ENCODE measurements at places on chromosomes 16 and 17.

- no peak for DNase-seq
Measured at GRCh38 chr16:82149536-82149935, 20.5 kb downstream of the MPHOSPH6 start.

GRCh38 chr16:67456391-67457081 is 24.4 kb downstream of the ATP6V0D1 start:
- no peak for DNase-seq

- DNase-seq: no peak
Measured at GRCh38 chr16:1177053-1177452, 24.1 kb downstream of the CACNA1H start.

- peak; percentile 72 for DNase-seq
Measured at GRCh38 chr16:11175787-11176341, 80.1 kb downstream of the SOCS1 start.

GRCh38 chr16:50462793-50463507 is 85.2 kb upstream of the NKD1 start:
- DNase-seq: no peak

DNA sequence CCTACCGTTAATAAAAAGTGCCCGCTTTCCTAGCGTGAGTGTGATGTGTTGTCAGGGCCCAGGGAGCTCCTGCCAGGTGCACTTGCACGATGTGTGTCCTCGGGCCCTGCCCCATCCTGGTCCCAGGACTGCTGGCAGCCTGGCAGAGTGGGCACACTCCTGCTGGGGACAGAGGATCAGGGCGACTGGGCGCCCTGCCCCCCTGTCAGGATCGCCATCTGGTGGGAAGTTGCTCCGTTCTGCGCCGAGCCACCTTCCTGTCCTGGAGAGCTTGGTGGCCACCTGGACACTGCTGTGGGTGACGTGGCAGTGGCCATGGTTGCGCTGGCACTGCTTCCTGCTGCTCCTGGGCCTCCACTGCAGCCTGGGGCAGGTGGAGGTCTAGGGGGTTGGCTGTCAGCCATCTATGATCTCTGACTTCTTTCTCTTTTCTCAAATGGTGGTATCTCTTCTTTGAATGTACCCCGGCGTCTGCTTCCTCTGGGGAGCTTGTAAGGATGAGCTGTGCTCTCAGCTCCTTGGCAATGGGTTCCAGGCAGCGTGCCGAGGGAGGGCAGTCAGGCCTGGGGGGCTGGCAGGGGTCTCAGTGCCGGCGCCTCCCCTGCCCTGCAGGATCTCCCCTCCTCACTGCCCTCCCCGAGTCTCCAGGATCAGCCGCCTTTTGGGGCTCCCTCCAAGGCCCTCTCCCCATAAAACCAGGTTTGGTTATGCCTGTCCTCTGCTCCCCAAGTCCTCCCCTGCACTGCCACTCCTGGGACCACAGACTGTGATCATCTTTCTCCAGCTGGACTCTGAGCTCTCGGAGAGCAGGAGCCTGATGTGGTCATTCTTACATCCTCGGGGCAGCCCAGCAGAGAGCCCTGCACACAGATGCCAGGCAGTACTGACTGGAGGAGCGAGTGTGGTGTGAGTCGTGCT is 76.9 kb downstream of the AMFR start:
- no peak for DNase-seq

- DNase-seq: no peak
Measured at GRCh38 chr17:78935419-78936323, 10.5 kb upstream of the TIMP2 start.

DNA sequence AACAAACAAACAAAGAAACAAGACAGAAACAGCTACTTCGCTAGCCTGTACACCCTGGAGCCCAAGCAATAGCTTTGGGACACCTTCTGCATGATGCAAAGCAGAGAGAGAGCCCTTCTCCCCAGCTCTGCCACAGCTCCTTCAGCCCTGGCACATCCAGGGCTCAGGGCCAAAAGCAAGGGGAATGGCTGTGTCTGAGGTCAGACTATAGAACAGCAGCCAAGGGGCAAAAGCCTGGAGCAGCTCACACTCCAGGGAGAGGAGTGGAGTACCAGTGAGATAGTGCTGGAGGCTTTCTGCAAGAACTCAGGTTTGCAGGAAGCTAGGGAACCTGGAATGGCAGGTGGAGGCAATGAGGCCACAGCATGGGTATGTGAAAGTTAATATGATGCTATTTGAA is 11.6 kb upstream of the SEPHS2 start:
- DNase-seq: no peak

- no peak for DNase-seq
Measured at GRCh38 chr17:36993227-36993626, 44.5 kb downstream of the AATF start.

GRCh38 chr16:79250502-79251098 is 349.9 kb downstream of the MAF start:
- no peak for DNase-seq

GRCh38 chr16:54240271-54241129 is 46.1 kb downstream of the IRX3 start:
- DNase-seq: no peak

- DNase-seq: no peak
Measured at GRCh38 chr17:34360601-34361270, 2.3 kb downstream of the CCL1 start.

DNA sequence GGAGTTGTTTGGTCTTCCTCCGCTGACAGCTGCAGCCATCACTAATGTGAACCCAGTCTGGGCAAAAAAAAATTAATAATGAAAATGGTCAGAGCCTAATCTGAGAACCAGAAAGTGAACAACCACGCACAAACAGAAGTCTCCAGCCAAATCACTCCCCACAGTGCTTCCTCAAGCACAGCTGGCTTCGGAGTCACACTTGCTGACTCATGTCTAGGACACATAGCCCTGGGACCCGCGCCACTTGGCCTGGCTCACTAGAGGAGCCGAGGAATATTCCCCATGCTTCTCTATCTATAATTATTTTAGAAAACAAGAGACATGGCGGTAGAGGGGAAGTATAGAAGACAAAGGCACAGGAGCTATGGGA is 109.1 kb downstream of the ZFHX3 start:
- no peak for DNase-seq

DNA sequence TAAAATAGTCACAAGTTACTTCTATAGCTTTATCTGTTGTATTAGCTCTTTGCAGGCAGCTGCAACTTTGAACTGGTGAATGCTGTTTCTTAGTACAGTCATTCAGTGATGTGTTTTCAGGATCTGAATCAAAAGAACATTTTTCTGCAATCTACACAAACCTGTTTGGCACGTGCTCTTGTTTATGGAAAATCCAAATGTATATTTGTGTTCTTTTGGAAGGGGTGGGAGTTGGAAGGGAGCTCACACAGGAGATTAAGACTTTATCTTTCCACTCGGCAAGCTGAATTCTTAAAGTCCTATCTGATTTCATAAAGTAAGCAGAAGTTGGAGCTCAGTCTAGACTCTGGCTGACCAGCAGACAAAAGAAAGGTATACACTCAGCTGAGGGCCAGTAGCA is 300.2 kb downstream of the MAP2K6 start:
- DNase-seq: no peak

GRCh38 chr16:63059676-63060075 is 1023.4 kb upstream of the CDH8 start:
- DNase-seq: no peak

GRCh38 chr16:27066668-27067537 is at the start of gene C16orf82:
Gene C16orf82 (plus strand): TSS chr16:27066927.
- no peak for DNase-seq

GRCh38 chr16:64051824-64052223 is 1070.0 kb downstream of the CDH11 start:
- no peak for DNase-seq

GRCh38 chr16:23486480-23486879 is 23.8 kb downstream of the GGA2 start:
- no peak for DNase-seq

- DNase-seq: no peak
Measured at GRCh38 chr16:27114006-27114405, 47.3 kb downstream of the C16orf82 start.

- DNase-seq: no peak
Measured at GRCh38 chr16:15983898-15984297, 34.5 kb downstream of the ABCC1 start.

GRCh38 chr17:32846143-32846542 is 30.8 kb downstream of the MYO1D start:
- DNase-seq: no peak

- DNase-seq: no peak
Measured at GRCh38 chr17:3846437-3847164, 555 bp upstream of the NCBP3 start.

GRCh38 chr16:10020866-10021265 is 161.4 kb downstream of the GRIN2A start:
- DNase-seq: no peak

DNA sequence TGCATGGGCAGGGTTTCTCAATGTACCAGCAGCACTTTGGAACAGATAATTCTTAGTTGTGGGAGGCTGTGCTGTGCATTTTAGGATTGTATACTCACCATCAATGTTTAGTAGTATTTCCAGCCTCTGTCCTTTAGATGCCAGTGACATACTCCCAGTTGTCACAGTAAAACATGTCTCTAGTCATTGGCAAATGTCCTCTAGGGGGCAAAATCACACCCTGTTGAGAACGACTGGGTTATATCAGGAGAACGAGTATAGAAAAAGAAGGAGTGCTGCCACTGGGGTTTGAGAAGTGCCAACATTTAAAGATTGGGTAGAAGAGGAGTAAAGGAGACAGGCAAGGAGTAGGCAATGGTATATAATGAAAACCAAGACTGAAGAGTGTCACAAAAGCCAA is 37.9 kb upstream of the SMIM36 start:
- DNase-seq: no peak

- no peak for DNase-seq
Measured at GRCh38 chr16:89969741-89970410, 21.3 kb downstream of the DEF8 start.

GRCh38 chr16:14013571-14014283 is 57.4 kb upstream of the MRTFB start:
- DNase-seq: no peak

- DNase-seq: no peak
Measured at GRCh38 chr17:77436058-77436442, 295.3 kb downstream of the SEC14L1 start.

- DNase-seq: no peak
Measured at GRCh38 chr16:88805340-88805715, 1.7 kb downstream of the CDT1 start.

DNA sequence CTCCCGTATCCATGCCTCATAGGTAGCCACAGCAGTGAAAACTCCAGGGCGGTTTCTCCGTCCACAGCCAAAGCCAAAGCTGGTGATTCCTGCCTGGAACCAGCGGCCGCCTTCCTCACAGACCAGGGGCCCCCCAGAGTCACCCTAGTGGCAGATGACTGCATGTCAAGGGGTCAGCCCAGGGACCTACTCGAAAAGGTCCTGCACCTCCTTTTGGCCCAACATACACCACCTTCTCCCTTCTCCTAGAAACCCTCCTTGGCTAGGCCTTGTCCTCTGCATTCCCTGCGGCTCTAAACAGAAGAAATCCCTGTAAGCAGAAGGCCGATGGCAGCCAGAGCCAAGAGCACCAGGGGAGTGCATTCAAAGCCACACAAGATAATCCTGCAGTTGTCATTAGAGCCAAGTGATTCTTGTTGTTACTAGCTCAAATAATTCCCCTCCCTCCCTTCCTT is 6.1 kb downstream of the PRSS36 start:
- no peak for DNase-seq

DNA sequence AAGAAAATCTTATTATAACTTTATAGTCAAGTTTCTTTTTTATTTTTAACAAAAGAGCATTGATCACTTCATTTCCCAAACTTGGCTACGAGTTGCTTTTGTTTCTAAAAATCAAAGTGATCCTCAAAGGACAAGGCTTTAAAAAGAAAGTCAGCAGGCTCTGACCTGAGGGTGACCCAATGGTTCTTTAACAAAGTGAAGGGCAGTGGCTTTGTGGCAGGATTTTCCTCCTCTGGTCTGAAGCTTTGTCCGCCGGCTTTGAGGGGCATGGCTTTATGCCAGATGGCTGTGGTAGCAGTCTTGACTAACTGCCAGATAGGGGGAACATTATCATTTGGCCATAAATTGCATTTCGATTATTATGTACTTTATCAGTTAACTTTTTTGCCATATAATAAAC is 28.5 kb downstream of the IQCK start:
- no peak for DNase-seq

DNA sequence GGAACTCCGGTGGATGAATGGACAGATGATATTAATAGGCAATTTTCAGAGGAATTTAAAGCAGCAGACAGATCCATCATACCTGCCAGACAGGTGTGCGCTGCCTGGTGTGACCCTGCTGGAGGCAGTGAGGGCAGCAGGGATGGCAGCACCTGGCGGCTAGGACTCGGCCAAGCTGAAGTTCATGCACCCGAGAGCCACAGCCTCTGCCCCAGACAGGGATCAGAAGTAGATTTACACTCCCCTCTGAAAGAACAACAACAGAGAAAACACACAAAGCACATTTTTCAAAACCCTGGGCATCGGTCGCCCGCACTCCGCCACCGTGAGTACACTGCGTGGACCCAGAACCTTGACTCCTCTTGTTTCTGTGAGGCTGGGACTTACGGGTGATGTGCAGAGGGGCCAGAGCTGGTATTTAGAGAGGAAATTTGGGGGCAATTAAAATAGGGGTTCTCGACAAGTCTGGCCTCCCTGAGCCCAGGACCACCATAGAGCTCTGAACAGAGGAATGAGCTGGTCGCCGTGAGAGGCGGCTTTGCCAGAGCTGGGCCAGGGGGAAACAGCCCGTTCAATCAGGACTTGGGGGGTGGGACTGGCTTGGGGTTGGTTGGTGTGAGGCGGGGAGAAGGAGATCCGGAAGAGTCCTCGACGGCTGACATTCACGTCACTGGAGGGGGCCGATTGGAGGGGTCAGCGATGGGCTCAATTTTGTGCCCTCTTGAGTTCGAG is 101.0 kb downstream of the METRNL start:
- DNase-seq: peak; percentile 20

- no peak for DNase-seq
Measured at GRCh38 chr17:9324864-9325263, 250.8 kb downstream of the STX8 start.

- peak; percentile 51 for DNase-seq
Measured at GRCh38 chr17:15945527-15946191, 729 bp downstream of the ADORA2B start.

DNA sequence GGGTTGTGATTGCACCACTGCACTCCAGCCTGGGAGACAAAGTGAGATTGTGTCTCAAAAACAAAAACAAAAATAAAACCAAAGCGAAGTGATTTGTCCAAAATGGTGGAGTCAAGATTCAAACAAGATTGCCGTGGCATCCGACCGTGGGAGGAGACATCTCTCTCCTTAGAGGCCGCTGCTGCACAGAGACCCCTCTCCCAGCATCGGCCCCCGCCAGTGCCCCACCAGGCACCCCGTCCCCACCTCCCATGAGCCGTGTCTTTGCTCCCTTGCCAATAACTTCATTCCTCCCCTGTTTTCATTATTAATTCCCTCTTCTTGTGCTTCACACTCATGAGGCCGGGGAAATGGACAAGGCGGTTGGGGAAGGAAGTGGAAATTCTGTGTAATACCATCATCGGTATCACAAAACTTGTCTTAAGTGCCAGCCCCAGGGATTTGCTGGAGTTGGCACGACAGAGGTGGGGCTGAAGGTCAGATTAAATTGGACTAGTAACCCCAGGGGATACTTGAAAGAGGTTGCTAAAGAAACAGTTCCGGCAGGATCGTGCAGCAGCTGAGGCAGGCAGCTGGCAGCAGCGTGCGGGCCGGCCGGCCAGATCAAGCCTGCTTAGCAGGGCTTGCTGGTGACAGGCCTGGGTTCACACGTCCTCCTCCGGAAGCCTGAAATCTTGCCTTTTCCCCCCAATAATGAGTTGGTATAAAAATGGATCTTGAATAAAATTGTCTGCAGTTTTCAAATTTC is 66.8 kb downstream of the RTN4RL1 start:
- no peak for DNase-seq

GRCh38 chr17:45284176-45285140 is 22.6 kb upstream of the SPATA32 start:
- DNase-seq: peak; percentile 63

- DNase-seq: no peak
Measured at GRCh38 chr17:68301438-68301959, 10.2 kb downstream of the ARSG start.

Measured in stimulated activated CD8-positive, alpha-beta memory T cell treated with anti-CD3 and anti-CD28 coated beads, Interleukin-4, amount 100 ng/mL, for 48 hours (primary cell).